ENCODE measurements at places on chromosomes 3 and 15. TPM values are rescaled to one million over a fixed set of nuclear protein-coding genes. Genes with fewer than 3 reads are reported as not detected.

- no peak for DNase-seq
These were observed 222.0 kb upstream of the IL12A start for GRCh38 chr3:159766563-159767185.

- no peak for DNase-seq
These were observed 1.7 kb downstream of the CMTM8 start for GRCh38 chr3:32240159-32240545.

DNA sequence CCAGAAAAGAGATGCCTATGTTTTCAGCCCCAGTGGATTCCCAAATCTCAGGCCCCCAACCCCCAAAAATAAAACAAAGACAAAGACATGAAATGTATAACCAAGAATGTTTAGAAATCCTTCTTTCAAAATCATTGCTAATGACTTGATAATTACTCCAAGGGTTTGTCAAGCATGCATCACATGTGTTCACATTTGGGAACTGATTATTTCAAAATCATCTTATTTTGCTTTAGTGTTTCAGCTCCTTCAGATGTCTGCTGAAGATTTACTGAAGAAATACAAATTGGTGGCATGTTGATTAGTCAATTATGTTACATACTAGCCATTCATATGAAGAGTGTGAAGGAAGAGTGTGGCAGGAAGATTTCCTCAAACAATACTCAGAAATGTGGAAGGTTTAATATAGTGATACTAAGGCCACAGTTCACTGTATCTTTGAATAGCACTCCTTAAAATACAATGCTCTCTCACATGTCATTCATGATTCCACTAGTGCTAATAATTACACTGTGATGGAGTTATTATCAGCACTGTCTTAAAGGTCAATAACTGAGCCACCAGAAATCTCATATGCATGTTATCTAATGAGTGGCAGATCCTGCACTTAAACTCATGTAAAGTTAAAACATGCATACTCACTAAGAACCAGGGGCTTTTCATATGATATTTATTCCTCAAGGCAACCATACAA is 134.5 kb upstream of the TGFBR2 start:
- DNase-seq = no peak

TAGLN3 gene
- not detected for total RNA-seq

DNA sequence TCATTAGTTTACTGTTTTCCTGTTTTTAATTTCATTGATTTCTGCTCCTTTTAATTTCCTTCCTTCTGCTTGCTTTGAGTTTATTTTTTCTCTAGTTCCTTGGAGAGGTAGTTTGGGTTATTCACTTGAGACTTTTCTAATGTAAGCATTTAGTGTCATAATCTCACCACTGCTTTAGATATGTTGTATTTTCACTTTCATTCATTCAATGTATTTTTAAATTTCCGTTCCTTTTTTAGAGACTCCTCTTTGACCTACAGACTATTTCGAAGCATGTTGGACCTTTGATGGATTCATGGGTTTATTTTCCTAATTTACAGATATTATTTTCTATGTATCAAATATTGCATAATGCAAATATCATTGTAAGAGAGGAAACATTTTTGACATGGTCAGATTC is 23.3 kb downstream of the KLHL18 start:
- no peak for DNase-seq

LRRN1 gene
- total RNA-seq = 0.53 TPM

DNA sequence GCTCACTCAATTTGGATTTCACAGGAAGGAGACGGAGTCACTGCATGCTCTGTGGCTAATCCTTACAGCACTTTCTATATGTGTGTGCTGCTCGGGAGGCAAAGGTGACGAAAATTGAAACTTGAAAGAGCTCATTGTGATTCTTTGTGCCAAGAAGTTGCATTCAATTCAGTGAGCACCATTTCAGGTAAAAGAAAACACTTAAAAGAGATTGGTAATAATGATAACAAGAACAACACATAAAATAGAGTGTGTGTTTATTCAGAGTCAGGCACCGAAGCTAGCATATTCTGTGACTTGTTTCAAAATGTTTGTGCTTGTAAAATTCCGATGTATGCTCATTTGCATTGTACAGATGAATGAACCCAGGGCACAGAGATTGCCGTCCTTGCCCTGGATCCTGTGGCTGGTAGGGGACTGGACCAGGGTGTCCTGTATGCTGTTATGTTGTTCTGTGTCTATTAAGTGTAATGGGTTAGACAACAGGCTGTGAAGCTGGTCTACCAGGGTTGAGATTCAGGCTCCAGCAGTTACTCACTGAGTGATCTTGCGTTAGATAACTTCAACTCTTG is 193.3 kb upstream of the PROK2 start:
- no peak for DNase-seq

PRR23E gene
- total RNA-seq = not detected

GATA2 gene
- total RNA-seq = 56.0 TPM

DNA sequence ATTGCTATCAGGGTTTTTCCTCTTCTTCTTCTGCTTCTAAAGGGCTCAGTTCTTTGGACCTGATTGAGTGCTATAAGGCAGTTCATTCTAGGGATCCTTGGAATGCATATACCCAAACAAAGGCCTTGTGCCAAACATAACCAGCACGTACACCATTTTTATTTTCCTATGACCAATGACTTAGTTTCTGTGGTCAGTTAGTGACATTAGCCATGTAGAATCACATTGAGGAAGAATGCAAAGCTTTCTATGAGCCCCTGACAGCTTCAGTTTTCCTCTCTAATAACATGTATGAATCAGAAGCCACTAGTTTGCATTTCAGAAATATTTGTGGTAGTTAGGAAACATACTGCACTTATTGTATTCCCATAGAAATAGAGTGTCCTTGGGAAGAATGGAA is 240.0 kb downstream of the THRB start:
- no peak for DNase-seq

- no peak for DNase-seq
These were observed 418.2 kb downstream of the CNTN4 start for GRCh38 chr3:2516762-2517441.

- no peak for DNase-seq
These were observed 267.0 kb downstream of the PTPRG start for GRCh38 chr3:61828184-61828874.

ANKRD34C gene
- total RNA-seq = not detected

DENND6A gene
- total RNA-seq = 11.6 TPM

DNA sequence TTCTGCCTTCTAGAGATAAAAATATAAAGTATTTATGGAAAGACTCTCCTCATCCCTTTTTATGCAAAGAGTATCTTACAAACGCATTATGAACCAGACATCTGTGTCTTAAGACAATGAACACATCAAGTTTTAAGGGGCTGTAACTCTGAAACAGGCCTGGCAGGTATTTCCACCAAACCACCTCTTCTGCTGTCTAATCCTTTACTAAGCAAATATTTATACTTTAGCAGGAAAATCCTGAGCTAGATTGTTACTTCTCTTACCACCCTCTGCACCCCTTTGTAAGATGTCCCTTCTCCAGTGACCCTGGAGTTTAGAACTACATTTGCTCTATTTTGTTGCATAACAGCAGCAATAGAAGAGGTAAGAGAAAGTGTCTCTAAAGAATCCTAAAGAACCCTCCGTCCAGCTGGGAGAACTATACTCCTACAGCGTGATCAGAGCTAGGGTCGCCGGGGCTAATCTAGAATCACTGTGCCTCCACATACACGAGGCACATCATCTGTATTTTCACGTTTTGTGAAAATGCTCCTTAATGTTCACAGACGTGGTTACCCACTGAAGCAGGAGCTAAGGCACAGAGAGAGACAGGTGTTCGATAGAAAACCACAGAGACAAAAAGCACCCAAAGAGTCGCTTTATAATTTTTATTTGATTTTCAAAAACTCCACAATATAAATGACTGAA is 129.6 kb downstream of the FOXP1 start:
- DNase-seq = no peak

- DNase-seq = peak; percentile 18
These were observed 78.4 kb upstream of the PRR23E start for GRCh38 chr3:127114337-127115070.

- DNase-seq = no peak
These were observed 281.3 kb upstream of the LMCD1 start for GRCh38 chr3:8220291-8220690.

DNA sequence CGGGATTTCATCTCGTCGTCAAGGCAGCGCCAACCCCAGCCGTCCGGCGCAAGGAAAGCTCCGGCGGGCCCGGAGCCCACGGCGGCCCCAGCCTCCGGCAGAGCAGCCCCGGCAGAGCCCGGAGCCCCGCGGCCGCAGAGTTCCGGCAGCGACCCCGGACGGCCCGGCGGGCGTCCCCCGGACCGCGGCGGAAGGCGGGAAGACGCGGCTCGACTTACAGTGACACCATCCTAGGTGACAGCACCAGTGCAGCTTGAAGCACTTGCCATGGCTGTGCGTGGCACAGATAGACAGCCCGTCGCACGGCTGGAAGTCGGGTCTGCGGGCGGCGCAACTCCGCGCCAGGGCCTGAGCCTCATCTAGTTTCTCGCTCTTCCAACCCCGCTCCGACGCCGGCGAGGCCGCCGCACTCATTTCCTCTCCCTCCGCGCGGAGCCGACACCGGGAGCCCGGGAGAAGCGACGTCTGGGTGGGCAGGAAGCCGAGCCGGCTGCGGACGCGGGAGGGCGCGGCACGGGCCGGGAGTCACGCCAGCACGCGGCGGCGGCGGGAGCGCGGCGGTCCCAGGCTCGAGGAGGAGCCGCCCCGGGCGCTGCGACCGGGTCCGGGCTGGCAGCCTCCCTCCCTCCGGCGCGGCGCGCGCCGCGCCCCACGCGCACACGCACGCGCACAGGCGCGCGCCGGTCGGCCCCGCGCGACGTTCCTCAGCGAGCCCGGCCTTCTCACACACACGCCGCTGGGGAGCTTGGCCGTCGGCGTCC is at the start of gene C3orf70:
Gene C3orf70 (minus strand): TSS at position 651 of the 761 bp plus-strand sequence. CDS start 237 bp downstream, at position 414.
- peak; percentile 80 for DNase-seq

DNA sequence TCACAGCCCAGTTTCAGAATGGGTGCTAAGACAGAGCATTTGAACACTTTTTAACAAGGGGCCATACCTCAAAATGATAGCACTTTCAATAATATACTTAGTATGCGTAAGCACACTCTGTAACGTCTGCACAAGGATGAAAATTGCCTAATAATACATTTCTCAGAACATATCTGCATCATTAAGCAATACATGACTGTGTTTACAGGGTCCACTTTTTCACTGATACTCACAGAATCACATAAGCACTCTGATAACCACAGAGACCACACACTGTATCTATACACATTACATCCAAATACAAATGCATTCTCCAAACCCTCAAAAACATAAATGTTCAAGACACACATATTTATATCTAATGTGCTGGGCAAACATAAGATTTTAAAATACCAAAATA is 79.8 kb downstream of the NR1I2 start:
- DNase-seq = no peak

RHOV gene
- total RNA-seq = not detected

- DNase-seq = no peak
These were observed 104.5 kb downstream of the RARB start for GRCh38 chr3:25532431-25533162.

GABRR3 gene
- total RNA-seq = not detected

DUOXA2 gene
- 0.32 TPM for total RNA-seq

DNA sequence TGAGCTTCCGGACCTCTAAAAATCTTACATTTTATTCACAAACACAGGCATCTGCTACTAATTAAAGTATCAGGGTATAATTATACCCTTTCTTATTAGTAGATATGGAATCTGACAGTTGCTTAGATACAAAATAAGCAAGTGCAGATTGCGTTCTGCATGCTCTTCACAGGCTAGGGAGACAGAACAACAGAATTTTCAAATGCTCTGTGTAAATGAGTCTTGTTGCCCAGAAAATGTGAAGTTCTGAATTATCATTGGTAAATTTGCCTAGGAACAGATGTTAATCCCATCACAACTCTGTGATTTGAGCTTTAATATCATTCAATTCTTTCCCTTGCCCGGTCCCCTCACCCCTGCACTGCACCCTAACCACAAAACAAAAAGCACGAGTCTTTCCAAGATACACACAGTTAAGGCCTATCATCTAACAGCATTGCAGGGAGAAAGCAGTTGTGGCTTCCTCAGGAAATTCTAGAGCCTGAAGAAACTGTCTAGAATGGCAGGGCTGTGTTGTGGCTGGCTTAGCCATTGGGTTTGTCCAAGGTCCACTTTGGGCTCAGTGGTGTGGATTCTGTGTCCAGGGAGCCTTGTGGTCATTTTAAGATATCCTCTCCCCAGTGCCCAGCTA is 119.8 kb downstream of the PDCD6IP start:
- no peak for DNase-seq

GABPB1 gene
- 10.9 TPM for total RNA-seq

GRCh38 chr3:420584-420983 is 224.0 kb downstream of the CHL1 start:
- DNase-seq = no peak

OSTN gene
- not detected for total RNA-seq

GRIP2 gene
- total RNA-seq = 0.21 TPM

DNA sequence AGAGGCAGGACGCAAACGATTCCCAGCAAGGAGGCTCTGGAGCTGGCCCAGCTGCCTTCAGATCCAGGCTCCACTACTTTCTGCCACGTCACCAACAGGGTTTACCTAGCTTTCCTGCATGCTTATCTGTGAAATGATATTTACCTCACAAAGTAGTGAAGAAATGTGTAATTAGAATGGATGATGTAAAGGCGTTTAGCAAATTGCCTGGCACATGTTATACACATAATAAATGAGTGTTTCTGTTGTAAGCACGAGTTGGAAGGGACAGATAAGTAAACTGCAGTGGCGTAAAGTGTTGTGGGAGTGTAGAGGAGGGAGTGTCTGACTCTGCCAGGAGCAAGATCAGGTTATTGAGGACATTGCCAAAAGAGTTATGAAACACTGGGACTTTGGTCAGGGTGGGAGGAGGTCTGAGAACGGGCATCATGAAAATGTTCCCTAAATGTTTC is 3.5 kb upstream of the CHAC1 start:
- DNase-seq = no peak

Measured in ascending aorta (tissue), 2 donors.